ENCODE measurements at places on chromosomes 7 and 10. TPM values are rescaled to one million over a fixed set of nuclear protein-coding genes. Genes with fewer than 3 reads are reported as not detected.
A peak's percentile ranks its signal among the peaks of the same experiment; 100 is the strongest.

The ERVW-1 gene
- total RNA-seq, result not detected

The PPP1R3C gene
- 37.3 TPM for total RNA-seq

The ZNF239 gene
- total RNA-seq, result 10.4 TPM

The ATP6V0A4 gene
- total RNA-seq, result not detected

DNA sequence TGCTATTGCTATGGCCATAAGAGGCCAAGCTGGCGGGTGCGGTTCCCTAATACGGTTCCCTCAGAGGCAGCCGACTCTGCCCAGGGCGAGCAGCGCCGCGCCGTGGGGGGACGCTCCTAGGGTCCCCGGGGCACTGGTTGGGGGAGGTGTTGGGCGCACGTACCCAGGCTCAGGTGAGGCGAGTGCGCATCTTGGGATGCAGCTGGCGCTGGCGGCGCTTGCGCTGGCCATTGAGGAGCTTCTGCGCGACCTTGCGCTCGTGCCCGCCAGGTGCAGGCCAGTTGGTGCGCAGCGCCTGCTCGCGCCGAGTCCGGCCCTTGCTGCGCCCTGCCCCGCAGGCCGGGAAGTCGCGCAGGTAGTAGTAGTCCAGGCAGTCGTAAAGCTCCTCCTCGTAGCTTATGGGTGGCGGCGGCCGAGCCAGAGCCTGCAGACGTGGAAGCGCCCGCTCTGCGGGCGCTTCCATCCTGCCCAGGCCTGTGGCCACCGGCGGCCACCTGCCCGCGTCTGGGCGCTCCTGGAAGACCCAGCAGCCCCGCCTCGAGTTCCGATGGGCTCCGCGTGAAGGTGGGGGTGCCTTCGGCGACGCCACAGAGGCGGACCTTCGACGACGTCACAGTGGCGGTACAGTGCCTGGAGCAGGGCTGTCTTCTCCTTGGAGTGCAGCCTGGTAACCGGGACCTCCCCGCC lies at the start of gene NUPR2:
TSS of gene NUPR2 (minus strand) at position 566 of the 687 bp plus-strand sequence. CDS start at position 463, 103 bp downstream.
- no peaks in the 10 kb centered on the region for H3K27me3 ChIP-seq
- H3K27ac ChIP-seq, result no peak within 1 kb of the TSS
- DNase-seq, result no peak
- H3K4me1 ChIP-seq, result peaks cover 3% of the 10 kb centered on the region
- no peak within 1 kb of the TSS for H3K4me3 ChIP-seq
- no peaks in the 10 kb centered on the region for H3K36me3 ChIP-seq

DNA sequence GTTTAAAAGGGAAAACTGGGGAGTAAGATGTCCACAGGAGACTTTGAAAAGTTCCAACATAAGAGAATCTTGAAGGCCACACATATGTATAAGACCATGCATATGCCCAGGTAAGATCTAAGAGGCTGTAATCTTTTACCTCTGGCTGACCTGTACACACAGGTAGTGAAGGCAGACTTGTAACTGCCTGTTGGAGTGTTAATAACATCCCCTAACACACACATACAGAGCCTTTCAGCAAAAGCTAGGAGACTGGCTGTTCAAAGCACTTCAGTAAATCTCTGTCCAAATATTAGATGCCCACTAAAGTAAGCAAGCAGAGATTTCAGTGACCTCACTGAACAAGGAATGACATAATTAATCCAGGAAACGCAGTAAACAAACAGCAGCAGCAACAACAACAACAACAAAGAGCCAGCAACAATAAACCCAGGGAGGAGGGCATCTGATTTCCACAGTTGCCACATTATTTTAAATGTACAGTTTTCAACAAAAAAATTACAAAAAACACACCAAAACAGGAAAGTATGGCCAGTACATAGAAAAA lies 15.0 kb downstream of the CYP51A1 start:
- no peak overlapping the region for H3K4me3 ChIP-seq
- no peaks in the 10 kb centered on the region for H3K27me3 ChIP-seq
- H3K4me1 ChIP-seq, result peaks cover 4% of the 10 kb centered on the region
- H3K36me3 ChIP-seq, result no peaks in the 10 kb centered on the region

GRCh38 chr10:48249763-48250351 lies 24.6 kb downstream of the FRMPD2 start:
- DNase-seq, result no peak
- H3K27me3 ChIP-seq, result no peaks in the 10 kb centered on the region
- peaks cover 3% of the 10 kb centered on the region for H3K4me1 ChIP-seq
- H3K4me3 ChIP-seq, result no peak overlapping the region
- H3K36me3 ChIP-seq, result no peaks in the 10 kb centered on the region

DNA sequence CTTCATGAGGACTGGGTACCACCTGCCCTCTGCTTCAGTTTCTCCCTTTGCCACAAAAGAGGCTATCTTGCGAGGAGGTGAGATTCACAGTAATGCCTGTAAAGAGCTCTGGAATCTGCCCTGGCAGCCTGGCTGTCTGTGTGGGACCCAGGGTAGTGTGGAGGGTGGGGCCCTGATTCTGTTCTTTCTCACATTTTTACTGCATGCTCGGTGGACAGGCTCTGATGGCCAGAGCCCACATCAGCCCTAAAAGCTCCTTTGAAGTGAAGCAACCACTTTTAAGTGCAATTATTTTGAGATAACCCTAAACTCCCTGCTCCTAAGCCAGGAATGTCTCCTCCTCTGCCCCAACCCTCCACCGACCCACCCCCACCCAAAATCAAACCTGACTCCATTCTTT lies 92.1 kb upstream of the PODXL start:
- no peaks in the 10 kb centered on the region for H3K27me3 ChIP-seq
- no peaks in the 10 kb centered on the region for H3K36me3 ChIP-seq
- H3K4me1 ChIP-seq, result peaks cover 4% of the 10 kb centered on the region
- no peak overlapping the region for H3K27ac ChIP-seq

DNA sequence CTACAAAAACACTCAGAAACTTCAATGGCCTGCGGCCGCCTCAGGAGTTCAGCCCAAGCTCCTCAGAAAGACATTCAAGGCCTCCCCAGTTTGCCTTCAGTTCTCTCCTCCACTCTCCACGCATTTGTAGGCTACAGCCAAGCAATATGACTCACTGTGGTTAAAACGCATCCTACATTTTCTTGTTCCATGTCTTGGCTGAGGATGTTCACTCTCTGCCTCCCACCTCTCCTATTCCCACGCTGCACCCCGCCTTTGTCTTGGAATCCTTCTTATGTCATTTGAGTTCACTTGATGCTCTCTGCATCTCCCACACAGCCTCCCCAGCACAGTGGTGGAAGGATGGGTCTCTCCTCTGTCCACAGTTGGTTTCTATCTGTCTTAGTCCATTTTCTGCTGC lies 184.8 kb downstream of the NPSR1 start:
- no peaks in the 10 kb centered on the region for H3K27me3 ChIP-seq
- no peak overlapping the region for H3K4me3 ChIP-seq
- H3K27ac ChIP-seq, result no peak overlapping the region

DNA sequence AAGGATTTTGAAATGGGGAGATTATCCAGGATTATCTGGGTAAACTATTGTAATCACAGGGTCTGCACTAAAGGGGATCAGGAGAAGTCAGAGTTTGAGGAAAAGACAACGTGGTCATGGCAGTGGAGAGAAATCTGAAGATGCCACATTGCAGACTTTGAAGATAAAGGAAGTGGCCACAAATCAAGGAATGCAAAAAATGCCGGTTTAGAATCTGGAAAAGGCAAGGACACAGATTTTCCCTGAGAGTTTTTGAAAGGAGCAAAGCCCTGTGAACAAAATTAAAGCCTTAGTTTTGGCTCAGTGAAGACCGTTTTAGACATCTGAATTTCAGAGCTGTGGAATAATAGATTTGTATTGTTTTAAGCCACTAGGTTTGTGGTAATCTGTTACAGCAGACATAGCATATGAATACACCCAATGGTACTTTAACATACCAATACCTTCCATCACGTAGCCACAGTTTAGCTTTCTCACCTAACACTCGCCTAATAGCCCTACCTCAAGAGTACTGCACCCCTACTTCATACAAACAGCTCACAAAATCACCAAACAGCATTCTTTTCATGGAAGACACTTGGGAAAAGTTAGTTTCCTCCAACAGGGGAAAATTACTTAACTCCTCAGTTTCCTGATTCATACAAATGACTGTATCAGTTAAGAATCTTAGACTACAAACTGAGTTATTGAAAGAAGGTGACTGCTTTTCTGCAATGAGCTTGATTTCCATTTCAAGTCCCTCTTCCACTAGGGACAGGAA lies 446.5 kb downstream of the INHBA start:
- no peak overlapping the region for H3K27ac ChIP-seq
- H3K4me3 ChIP-seq, result no peak overlapping the region
- H3K27me3 ChIP-seq, result no peaks in the 10 kb centered on the region
- no peaks in the 10 kb centered on the region for H3K36me3 ChIP-seq
- no peak for DNase-seq

DNA sequence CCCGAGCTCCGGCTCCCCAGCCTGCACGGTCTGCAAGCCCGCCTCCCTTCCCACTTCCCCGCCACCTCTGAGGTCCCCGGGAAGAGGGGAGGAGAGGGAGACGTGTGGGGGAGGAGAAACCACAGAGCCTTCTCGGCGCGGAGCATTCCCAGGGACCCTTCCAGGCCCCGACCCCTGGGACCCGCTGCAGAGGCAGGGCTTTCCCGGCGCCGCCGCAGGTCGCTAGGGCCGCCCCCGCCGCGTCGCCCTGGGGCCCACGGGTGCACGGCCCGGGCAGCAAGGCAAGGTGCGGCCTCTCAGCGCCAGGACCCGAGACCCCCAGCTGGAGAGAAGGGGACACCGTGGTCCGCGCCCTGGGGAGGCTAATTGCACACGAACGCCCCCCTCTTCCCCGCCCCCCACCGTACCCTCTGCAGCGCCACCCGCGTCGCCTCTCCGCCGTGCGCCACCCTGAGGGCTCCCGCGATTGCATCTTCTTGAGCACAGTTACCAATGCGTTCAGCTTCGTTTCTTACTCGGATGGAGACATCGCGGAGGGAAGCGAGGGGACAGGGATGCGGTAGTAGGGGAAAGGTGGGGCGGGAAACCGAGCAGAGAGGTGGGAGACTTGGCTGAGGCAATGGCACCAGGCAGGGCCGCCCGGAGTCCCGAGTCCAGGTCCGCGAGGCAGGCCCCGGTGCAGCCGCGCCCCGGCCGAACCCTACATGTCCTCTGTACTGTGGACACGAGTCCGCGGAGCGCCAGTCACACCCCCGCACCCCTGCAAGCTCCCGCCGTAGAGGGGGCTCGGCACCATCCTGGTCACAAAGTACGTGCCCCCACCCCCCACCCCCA lies 28.9 kb downstream of the SKIDA1 start:
- H3K27ac ChIP-seq, result peak overlapping the region; percentile 70
- H3K4me1 ChIP-seq, result no peaks in the 10 kb centered on the region
- DNase-seq, result peak; percentile 51
- no peaks in the 10 kb centered on the region for H3K36me3 ChIP-seq

GRCh38 chr7:131328377-131329175 lies 900 bp downstream of the MKLN1 start:
- no peak for DNase-seq
- peak overlapping the region; percentile 97 for H3K4me3 ChIP-seq
- H3K36me3 ChIP-seq, result no peaks in the 10 kb centered on the region
- no peaks in the 10 kb centered on the region for H3K27me3 ChIP-seq
- peak overlapping the region; percentile 96 for H3K27ac ChIP-seq

DNA sequence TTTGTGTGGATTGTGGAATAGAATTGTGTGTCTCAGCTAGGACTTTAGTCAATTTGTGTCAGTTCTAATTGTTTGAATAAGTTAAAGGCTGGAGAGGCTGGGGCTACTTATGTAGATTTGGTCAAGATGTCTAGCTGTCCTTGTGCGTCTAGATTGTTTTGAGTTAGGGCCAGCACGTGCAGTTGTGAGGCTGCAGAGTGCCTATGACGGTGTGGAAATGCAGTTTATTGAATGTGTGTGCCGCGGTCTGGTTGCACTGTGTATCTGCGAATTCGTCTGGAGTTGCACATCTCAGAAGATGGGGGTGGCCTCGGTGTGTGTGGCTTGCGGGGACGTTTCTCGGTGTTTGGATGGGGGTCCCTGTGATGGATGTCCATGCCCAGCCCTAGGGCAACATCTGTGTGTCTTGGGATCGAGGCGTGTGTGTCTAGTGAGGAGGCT lies 10.2 kb downstream of the EMX2 start:
- H3K36me3 ChIP-seq, result no peaks in the 10 kb centered on the region
- no peaks in the 10 kb centered on the region for H3K27me3 ChIP-seq
- DNase-seq, result no peak

- no peak overlapping the region for H3K4me3 ChIP-seq
- no peak overlapping the region for H3K27ac ChIP-seq
- no peaks in the 10 kb centered on the region for H3K27me3 ChIP-seq
- no peak for DNase-seq
These were observed 4.4 kb downstream of the SMIM30 start for GRCh38 chr7:113113912-113114311.
